ENCODE measurements at places on chromosomes 1 and 21.

GRCh38 chr1:97630948-97631347 is 289.9 kb downstream of the DPYD start:
- DNase-seq, result no peak

- no peak for DNase-seq
Observed at GRCh38 chr1:57483954-57484353, 60.1 kb upstream of the DAB1 start.

DNA sequence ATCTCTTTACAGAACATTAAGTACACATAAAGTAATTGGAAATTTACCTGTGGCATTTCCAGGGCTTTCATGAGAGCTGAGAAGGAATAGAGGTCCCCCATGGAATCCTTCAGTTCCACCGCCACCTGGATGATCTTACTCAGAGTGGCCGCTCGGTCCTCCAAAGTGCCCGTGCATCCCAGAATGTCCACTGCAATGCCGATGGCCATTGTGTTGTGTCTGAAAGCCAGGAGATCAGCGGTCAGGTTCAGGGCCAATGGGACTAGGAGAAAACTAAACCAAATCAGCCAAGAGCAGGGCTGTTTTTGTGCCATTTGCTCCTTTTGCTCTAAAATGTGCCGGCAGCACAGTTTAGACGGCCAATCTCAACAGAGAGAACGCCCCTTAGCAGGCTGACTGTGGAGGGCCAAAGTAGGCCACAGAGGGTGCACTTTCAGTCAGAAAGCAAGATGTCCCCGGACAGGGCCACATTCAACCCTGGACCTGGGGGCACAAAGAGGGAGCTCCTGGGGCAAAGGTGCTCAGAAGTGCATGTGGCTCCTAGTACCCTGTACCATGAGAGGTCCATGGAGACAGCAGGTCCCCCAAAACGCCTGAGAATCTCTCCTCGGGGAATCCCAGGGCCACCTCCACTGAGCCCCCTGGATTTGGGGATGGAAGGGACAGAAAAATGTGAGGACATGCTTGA is 109.9 kb downstream of the BCAR3 start:
- no peak for DNase-seq

DNA sequence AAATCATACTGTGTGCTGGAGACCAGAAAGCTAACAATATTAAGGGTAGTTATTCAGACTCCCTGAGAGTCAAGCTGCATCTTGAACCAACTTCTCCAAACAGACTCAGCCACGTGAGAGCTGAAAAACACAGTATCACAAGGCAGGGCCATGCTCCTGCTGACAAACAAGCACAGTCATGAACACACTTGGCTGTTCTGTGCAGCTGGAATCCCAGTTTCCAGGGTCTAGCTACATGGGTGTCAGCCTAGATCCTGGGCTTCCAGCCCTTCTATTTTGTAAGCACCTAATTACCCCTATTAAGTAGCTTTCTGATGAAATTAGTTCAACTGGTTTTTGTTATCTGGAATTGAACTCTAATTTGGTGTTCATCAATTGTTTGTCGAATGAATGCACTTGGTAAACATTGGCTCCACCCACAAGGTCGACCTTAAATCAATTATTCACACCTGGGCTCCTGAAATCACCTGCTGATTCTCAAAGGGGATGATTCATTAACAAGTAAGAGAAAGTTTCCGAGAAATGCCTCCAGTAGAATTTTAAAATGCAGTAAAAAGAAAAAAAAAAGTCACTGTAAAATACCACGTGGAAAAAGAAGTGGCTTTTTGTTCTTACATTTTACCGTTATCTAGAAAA is 179.3 kb downstream of the ZC3H11B start:
- DNase-seq, result no peak

DNA sequence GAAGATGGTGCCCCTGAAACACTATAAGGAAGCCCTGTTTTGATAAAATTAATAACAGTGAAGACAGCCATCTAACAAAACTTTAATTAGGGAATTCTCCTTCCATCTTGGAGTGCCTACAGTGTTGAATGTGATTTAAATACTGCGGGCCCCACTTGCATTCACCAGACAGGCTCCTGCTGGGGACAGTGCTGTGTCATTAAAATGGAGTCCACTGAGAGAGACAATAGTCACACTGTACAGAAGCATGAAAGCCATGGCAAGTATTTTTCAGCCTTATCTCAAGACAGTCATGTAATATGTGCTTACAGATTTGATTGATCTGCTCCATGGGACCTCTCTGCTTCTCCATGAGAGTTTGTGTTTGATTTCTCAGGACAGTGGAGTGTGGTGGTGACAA is 29.7 kb upstream of the ZBTB18 start:
- DNase-seq, result no peak

DNA sequence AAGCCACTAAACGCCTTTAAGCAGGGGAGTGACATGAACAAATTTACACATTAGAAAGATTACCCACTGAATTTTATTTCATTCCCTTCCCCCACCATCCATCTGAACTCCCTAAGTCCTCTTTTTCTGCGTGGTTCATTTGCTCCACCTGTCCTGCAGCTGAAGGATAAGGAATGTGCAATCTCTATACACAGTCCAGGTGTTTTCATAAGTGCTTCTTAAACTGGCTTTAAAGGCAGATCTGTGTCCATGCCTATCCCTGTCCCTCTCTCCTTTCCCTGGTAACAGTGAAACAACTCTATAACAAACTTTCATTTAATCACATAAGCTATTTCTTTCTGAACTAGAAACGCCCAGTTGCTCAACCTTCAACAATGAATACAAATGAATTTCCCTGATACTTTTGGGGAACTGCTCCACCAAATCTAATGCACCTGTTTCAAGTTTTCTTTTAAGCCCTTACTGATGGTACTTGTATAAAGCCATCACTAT is 8.4 kb downstream of the GSTM3 start:
- DNase-seq, result no peak

- no peak for DNase-seq
Observed at GRCh38 chr1:54215523-54215922, 15.6 kb downstream of the MRPL37 start.

DNA sequence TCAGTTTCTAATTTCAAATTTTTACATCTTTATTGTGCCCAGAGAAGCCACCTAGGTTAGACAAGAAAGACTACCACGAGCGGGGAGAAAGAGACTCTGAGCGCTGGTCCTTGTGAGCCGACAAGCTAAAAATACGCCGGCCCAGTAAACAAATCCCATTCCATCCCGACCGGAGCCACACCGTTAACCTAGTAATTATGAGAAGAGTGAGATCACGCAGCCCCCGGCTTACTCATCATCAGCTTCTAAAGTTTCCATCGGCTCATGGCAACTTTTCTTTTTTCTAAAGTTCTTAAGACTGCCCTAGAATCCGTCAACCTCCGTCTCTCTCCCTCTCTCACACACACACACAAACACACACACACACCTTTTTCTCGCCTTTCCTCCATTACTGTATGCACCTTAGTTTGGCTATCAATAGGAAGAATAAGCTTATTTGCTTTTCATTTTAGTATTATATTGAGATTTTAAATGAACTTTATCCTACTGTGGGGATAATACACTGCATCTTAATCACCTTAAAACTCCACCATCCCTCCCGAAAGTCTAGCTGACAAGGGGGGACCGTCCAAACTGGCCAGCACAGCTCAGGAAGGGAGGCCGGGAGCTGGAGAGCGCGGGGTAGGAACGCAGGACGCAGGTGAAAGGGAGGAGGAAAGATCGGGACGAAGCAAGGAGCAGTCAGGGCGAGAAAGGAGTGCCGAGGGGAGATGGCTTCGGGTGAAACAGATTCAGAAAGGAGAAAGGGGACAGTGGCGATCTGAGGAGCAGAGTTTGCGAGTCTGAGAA is 728 bp downstream of the OTUD7B start:
- DNase-seq, result peak; percentile 63

- DNase-seq, result no peak
Observed at GRCh38 chr1:227072991-227073390, 132.9 kb downstream of the COQ8A start.

GRCh38 chr1:174836543-174836942 is 163.2 kb upstream of the CACYBP start:
- no peak for DNase-seq

GRCh38 chr1:39508857-39509305 is 17.4 kb downstream of the BMP8A start:
- DNase-seq, result no peak

- no peak for DNase-seq
Observed at GRCh38 chr1:178060789-178061556, 32.9 kb upstream of the RASAL2 start.

GRCh38 chr1:167490765-167491164 is 27.6 kb downstream of the CD247 start:
- DNase-seq, result no peak

- no peak for DNase-seq
Observed at GRCh38 chr1:102837551-102837950, 270.8 kb downstream of the COL11A1 start.

GRCh38 chr1:146012703-146013558 is 8.6 kb downstream of the HJV start:
- no peak for DNase-seq

- DNase-seq, result no peak
Observed at GRCh38 chr1:172401892-172402291, 18.6 kb upstream of the C1orf105 start.
